GM03348 (cell line): ENCODE measurements at places on chromosomes 6 and 20.
A peak's percentile ranks its signal among the peaks of the same experiment; 100 is the strongest.

- DNase-seq = no peak
Observed at GRCh38 chr20:63854069-63854765, 7.1 kb upstream of the ABHD16B start.

DNA sequence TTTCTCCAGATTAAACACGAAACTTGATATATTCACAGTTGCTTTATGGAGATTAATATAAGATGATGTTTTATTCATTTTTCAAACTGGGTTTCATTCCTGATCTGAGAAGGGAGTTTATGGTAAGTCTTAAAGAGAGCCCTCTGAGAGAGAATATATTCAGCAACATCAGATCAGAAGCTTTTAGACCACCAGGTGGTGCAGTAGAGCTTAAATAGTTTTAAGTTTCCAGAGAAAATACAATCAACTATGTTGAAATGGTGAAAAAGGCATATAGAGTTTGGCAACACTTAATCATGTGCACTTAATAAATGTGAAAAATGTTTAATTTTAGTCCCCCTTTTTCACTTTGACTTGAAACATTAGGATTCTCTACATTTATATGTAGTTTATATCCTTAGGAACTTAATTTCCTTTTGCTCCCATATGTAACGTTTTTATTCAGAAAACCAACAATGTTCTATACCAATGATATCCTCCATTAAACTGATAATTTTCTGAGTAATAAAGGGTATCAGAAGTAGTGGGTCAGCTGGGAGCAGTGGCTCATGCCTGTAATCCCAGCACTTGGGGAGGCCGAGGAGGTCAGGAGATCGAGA, 86.4 kb upstream of the CLDN20 start:
- DNase-seq = peak; percentile 57

- DNase-seq = no peak
Observed at GRCh38 chr6:157490611-157491269, 109.8 kb downstream of the ZDHHC14 start.

DNA sequence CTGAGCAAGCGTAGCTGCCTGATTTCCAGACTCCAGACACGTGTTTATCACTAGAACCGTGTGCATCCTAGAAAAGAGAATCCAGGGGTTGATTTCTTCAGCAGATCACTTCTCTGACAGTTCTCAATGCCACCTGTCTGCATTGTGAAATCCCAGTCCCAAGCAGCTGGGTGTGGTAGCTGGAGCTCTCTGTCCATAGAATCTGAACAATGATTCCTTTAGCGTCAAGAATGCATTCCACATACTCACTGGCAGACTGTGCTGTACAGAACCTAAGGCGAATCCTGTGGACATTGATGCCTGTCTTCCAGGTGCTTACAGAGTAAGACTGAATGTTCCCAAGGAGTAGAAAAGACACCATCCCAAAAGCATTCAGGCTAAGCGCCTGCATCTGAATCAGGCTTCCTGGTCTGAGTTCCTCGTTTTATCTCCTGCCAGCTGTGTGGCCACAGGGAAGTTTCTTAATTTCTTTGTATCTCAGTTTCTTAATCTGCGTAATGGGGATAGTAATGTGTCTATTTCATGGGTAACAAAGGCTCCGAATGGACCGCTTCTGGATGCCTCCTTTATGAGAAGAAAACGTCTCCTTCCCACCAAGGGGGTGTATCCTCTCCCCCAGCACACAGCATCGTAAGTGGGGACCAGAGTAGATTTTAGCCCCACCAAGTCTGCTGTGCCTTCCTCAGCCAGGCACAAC, 10.4 kb upstream of the TRAF3IP2 start:
- no peak for DNase-seq

- no peak for DNase-seq
Observed at GRCh38 chr6:136467186-136467585, 83.0 kb downstream of the MAP7 start.

DNA sequence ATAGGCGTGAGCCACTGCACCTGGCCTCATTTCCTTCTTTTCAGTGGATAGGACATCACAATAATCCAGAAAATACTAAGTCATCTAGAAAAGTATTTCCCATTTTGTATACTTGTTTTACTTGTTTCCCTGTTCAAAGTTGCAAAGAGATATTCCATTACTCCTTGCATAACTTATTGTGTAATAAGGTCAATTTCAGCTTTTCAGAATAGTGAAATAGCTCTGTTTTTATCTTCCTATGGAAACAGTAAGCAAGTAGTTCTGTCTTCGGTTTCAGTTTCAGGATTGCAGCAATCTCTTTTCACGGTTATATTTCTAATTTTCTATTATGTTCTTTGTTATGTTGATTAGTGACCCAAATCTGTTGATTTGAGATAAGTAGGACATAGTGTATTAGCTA, 6.0 kb downstream of the STX11 start:
- no peak for DNase-seq

- DNase-seq = peak; percentile 79
Observed at GRCh38 chr20:16803965-16804792, 56.0 kb downstream of the OTOR start.

- DNase-seq = peak; percentile 42
Observed at GRCh38 chr6:46411456-46412197, 79.6 kb downstream of the RCAN2 start.

DNA sequence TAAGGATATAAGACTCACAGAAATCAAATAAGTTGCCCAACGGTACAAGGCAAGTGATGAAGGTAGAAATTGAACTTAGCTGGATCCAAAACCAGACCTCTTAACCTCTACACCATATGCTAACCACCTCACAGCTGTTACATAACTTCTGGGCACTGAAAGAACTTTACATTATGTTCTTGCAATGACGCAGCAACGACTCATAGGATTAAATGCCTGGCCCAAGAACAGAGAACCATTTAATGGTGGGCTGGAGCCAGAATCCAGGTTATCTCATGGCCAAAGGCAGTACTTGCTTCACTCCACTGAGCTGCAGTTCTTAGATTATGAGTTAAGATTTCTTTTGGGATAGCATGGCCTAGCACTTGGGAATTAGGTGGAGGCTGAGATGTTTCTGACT, 4.4 kb downstream of the TRMT6 start:
- DNase-seq = no peak

GRCh38 chr6:142544199-142544838, 242.5 kb downstream of the ADGRG6 start:
- no peak for DNase-seq

GRCh38 chr6:139736325-139736906, 362.0 kb upstream of the CITED2 start:
- no peak for DNase-seq

DNA sequence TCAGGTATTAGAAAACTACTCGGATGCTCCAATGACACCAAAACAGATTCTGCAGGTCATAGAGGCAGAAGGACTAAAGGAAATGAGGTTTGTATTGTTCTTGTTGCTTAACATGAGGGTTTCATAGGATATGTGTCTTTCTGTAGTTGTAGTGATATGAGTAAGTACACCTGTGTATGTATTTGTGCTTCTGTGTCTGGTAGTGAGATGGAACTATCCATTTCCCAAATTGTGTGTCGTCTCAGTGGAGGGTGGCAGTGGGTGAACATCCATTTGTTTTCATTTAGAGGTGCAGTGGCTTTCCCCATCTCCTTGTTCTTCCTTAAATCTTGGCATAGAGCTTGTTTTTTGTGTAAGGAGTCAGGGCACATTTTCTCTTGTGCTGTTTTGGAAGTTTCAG, 8.2 kb downstream of the ASXL1 start:
- DNase-seq = no peak

- DNase-seq = peak; percentile 82
Observed at GRCh38 chr20:12925210-12925755, 83.5 kb upstream of the SPTLC3 start.

DNA sequence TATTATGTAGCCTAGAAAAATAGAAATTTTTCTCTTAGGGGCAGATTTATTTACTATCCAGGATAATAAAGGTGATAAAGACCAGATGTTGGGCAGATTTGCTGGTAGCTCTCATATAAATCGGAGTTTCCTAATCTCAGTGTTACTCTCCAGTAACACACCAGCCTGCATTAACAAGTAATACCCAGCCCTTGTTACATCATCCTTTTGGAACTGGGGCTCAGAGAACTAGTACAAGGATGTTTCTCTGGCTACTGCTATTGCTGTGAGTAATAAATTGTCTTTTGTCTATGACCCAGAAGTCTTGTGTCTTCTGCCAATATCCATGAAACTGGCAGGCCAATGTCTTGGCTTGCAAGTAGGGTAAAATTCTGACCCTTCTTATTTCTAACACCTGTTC, 16.8 kb downstream of the TPD52L1 start:
- DNase-seq = peak; percentile 67

GRCh38 chr6:10312445-10312844, 102.4 kb downstream of the TFAP2A start:
- no peak for DNase-seq

GRCh38 chr6:122222761-122223160, 176.7 kb upstream of the HSF2 start:
- no peak for DNase-seq

DNA sequence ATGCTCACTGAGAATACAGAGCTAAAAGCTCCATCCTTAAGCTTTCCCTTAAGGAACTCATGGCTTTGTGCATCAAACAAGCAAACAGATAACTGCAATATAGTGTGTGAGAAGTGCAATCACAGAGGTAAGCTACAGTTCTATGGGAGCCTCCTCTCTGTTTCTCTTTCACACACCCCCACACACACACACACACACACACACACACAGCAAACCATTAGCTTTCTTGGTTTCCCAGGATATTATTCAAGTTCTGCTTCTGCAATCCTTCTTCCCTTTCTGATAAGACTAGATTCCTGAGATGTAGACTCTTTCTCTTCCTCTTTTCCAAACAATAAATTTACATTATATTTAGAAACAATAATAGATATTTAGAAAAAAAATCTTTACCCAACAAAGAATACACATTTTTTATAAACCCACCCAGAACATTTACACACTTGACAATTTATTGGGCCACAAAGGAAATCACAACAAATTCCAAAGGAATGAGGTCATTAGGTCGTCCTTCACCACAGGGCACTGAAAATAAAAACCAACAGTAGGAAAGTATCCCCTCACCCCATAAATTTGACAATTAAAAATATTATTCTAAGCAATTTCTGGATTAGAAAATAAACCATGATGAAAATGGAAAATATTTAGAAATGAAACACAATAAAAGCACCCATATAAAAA, 9.3 kb upstream of the GFOD1 start:
- DNase-seq = no peak

DNA sequence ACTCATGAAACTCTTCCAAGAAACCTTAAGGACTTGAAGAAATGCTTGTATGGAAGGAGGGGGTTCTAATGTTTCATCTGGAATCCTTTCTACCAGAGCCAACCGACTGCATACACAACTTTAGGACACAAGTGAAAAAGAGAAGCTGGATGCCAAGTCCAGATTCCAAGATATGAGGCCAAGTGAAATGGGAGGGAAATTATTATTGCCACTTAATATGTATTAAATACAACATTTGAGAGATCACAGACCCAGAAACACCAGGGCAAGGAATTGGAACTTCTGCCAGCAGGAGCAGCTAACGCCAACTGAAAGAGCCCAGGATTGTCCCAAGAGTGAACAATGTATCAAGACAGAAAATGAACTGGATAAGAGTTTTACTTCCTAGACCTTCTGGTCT, 144.2 kb downstream of the ARHGAP18 start:
- DNase-seq = no peak

- DNase-seq = no peak
Observed at GRCh38 chr6:26217714-26218075, 130.5 kb downstream of the HFE start.

GRCh38 chr6:107171513-107171912, 56.2 kb upstream of the BEND3 start:
- no peak for DNase-seq

GRCh38 chr6:1593286-1593957, 16.3 kb upstream of the FOXC1 start:
- no peak for DNase-seq

GRCh38 chr20:40262219-40262618, 426.8 kb downstream of the MAFB start:
- DNase-seq = no peak

GRCh38 chr6:33732817-33733708, 13.6 kb downstream of the IP6K3 start:
- peak; percentile 30 for DNase-seq

- DNase-seq = no peak
Observed at GRCh38 chr20:1927217-1927616, 32.0 kb downstream of the SIRPA start.

DNA sequence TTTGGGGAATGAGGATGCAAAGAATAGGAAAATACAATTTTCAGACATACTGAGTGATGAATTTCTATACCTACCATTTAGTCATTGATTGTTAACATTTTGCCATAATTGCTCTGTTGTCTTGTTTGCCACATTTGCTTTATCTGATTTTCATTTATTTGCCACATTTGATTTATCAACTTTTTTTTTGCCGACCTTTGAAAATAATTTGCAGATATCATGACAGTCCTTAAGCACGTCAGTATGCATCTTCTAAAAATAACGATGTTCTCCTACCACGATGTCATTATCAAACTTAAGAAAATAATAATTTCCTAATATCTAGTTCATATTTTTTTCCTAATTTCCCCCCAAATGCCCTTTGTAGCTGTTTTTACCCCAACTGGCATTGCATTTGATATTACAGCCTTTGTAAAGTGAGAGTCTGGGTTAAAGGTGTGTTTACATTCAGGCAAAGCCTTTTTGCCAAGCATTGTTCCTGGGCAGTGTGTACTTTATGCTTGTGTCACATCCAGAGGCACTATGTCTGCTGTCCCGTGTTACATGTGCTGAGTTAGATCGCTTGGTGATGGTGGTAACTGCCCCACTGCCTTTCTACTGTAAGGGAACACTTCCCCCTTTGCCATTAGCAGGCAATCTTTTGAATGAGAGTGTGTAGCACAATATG, 26.4 kb downstream of the SEC23B start:
- no peak for DNase-seq

GRCh38 chr20:57657535-57658446, 37.6 kb upstream of the ZBP1 start:
- no peak for DNase-seq

GRCh38 chr6:55180258-55180657, 5.9 kb downstream of the HCRTR2 start:
- DNase-seq = no peak

DNA sequence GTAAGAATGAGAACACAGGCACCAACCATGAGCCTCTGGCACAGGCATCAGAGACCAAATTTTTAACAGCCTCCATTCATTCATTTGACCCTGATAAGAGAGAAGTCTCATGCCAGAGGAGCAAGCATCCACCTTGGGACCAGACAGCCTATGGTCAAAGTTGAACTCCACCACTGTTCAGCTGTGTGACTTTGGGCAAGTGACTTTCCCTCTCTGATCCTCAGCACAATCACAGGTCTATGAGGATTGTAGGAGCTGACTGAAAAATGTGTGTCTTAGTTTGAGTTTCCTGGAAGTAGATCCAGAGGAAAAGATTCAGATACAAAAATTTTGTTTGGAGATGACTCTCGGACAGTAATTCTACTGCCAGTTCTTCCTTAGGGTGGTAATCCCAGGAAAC, 645.1 kb upstream of the DEFB115 start:
- no peak for DNase-seq

DNA sequence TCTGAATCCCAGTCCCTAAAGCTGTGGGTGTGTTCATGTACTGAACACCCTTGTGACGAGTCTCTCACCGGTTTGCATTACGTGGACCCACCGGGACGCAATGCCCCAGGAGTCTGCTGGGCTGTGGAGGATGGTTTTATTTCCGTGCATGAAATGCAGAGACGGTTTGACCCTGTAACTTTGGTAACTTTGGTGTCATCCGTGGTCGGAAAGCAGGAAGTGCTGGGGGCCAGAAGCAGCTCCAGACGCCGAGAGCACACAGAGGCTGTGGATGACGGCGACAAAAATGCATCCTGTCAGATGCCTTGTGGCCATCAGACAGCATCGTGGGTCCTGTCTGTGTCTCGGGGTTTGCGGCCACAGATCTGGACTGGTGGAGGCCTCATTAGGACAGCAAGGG, 7.2 kb downstream of the BHLHE23 start:
- DNase-seq = no peak
